ENCODE measurements at places on chromosomes 2 and 18. TPM values are rescaled to one million over a fixed set of nuclear protein-coding genes. Genes with fewer than 3 reads are reported as not detected.

Gene LHCGR
- not detected for total RNA-seq

- no peak overlapping the region for H3K4me3 ChIP-seq
- no peak for DNase-seq
- H3K36me3 ChIP-seq = no peaks in the 10 kb centered on the region
- no peaks in the 10 kb centered on the region for H3K27me3 ChIP-seq
Measured at GRCh38 chr18:35936951-35937350, 35.5 kb upstream of the RMP24 start.

DNA sequence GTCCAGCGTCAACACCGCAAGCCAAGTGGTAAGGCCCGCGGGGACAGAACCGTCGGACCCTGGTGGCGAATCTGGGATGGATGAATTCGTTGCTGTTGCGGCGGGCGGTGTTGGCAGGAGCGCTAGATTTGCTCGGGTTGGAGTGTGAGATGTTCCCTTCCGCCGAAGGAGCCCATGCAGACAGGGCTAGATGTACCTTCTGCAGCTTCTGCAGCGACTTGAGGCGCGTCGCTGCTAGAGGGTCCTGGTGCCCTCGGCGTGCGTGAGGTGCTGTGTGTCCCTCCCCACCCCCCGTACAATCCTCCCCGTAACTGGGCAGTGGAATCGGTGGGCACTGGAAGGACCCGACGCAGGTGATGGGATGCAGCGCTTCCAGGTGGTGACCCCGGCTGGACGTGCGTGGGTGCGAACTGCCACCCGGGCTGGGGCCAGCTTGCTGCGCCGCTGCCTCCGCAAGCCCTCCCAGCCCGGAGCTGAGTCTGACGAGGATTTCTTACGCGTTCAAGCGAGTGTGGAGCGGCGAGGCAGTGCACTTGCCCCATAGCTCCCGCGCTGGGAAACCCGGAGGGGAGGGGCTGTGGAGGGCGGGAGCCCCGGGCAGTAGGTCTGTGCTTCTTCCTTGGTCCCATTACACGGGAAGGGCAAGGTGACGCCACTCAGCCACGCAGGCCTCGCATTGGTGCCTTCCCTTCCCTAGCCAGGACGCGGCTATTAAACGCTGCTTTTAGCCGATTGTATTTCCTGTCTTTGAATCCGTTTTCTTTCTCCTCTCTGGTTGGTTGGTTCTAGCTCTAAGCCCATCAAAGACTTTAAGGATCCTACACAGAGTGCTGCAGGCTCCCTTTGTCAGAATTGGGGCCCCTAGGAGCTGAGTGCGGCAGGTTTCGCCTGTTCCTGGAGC lies 34.2 kb downstream of the CHRNA1 start:
- peaks cover 5% of the 10 kb centered on the region for H3K4me1 ChIP-seq
- peaks cover 41% of the 10 kb centered on the region for H3K27me3 ChIP-seq
- no peak for DNase-seq
- no peak overlapping the region for H3K27ac ChIP-seq

- no peak for DNase-seq
- H3K36me3 ChIP-seq = no peaks in the 10 kb centered on the region
- H3K4me3 ChIP-seq = no peak overlapping the region
- H3K27me3 ChIP-seq = no peaks in the 10 kb centered on the region
Measured at GRCh38 chr2:150847578-150847977, 360.1 kb upstream of the RND3 start.

- H3K27ac ChIP-seq = no peak overlapping the region
- H3K27me3 ChIP-seq = no peaks in the 10 kb centered on the region
- H3K4me3 ChIP-seq = no peak overlapping the region
- no peak for DNase-seq
- H3K4me1 ChIP-seq = peaks cover 5% of the 10 kb centered on the region
Measured at GRCh38 chr2:96971926-96972444, 14.4 kb downstream of the FAM178B start.

GRCh38 chr2:106147159-106147558 lies 46.9 kb downstream of the UXS1 start:
- H3K36me3 ChIP-seq = peaks cover 8% of the 10 kb centered on the region
- no peak for DNase-seq
- H3K27ac ChIP-seq = no peak overlapping the region
- H3K27me3 ChIP-seq = no peaks in the 10 kb centered on the region

DNA sequence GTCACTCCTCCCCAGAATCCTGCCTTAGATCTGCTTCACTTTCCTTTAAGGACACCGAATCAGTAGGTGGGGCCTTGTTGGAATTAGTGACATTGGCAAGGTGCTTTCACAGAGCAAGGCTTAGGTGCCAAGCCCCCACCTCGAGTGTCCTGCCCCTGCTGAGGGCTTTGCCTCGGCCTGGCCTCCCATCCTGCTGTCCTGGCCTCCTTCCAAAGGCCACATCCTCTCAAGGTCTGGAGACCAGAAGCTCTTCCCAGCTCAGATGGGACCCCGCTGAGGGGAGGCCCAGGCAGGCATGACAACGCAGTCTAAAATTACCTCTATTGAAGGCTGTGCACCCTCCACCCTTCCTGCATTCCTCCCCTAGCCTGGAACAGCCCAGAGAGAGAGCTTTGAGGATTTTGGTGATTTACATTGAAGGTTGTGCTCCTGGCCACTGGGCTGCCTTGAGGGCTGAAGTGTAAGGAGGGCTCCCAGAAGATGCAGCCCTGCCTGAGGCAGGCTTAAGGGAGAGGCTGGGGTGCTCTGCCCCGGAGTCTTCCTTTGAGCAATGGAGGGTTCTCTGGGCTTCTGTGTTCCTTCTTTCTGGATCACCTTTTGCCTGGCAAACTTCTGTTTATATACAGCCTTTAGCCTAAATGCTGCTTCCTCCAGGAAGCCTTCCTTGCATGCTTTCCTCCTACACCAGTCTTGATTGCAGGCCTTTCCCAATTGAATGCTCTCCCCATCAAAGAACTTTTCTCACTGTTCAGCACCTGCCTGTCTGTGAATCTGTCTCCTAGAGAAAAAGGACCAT lies 154.4 kb downstream of the DDX1 start:
- H3K27ac ChIP-seq = no peak overlapping the region
- no peaks in the 10 kb centered on the region for H3K27me3 ChIP-seq
- peaks cover 6% of the 10 kb centered on the region for H3K4me1 ChIP-seq
- no peak for DNase-seq
- no peak overlapping the region for H3K4me3 ChIP-seq
- no peaks in the 10 kb centered on the region for H3K36me3 ChIP-seq

DNA sequence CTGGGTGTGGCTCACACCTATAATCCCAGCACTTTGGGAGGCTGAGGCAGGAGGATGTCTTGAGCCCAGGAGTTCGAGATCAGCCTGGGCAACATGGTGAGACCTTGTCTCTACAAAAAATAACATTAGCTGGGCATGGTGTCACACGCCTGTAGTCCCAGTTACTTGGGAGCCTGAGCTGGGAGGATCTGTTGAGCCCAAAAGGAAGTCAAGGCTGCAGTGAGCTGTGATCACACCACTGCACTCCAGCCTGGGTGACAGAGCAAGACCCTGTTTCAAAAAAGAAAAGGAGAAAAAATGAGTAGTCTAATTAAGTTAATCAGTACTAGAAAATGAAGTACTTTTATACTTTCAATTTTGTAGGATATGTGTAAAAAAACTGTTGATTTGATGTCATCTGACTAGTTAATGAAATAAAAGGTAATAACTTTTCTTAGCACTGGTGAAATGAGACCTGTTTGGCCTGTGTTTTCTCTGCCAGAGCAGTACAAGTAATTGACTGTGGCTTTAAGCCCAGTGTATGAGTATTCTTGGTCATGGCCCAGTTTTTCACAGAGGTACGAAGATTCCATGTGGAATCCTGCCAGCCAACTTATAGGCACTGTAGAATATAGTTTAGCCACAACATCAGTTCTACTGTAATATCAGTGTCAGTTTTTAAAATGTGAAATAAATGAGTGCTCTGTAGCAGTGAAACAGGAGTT lies 35.8 kb downstream of the MFSD6 start:
- H3K4me1 ChIP-seq = no peaks in the 10 kb centered on the region
- DNase-seq = no peak
- H3K27ac ChIP-seq = no peak overlapping the region

Gene NOSTRIN
- 70.0 TPM for total RNA-seq

GRCh38 chr18:79382681-79383387 lies 12.9 kb upstream of the NFATC1 start:
- peaks cover 3% of the 10 kb centered on the region for H3K4me1 ChIP-seq
- H3K27ac ChIP-seq = no peak overlapping the region
- H3K4me3 ChIP-seq = no peak overlapping the region
- peaks cover 7% of the 10 kb centered on the region for H3K36me3 ChIP-seq

Gene PIAS2
- total RNA-seq = 38.6 TPM

All from upper lobe of right lung (tissue), 1 donor.